ENCODE measurements at places on chromosomes 3 and 15.
A peak's percentile ranks its signal among the peaks of the same experiment; 100 is the strongest.

- no peak for DNase-seq
Observed at GRCh38 chr3:17078926-17079465, 194.2 kb downstream of the PLCL2 start.

GRCh38 chr3:50126287-50127211, 28.6 kb upstream of the SEMA3F start:
- peak; percentile 62 for DNase-seq

GRCh38 chr15:60340207-60340921, 57.4 kb downstream of the ANXA2 start:
- DNase-seq, result no peak

DNA sequence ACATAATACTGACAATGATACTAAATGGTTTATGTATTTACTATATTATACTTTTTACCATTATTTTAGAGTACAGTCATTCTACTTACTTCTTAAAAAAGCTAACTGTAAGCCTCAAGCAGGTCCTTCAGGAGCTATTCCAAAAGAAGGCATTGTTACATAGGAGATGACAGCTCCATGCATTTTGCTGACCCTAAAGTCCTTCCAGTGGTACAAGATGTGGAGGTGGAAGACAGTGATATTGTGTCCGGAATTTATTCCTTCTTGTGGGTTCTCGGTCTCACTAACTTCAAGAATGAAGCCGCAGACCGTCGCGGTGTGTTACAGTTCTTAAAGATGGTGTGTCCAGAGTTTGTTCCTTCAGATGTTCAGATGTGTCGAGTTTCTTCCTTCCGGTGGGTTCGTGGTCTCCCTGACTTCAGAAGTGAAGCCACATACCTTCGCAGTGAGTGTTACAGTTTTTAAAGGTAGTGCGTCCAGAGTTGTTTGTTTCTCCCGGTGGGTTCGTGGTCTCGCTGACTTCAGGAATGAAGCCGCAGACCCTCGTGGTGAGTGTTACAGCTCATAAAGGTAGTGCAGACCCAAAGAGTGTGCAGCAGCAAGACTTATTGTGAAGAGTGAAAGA, 20.9 kb downstream of the AVEN start:
- DNase-seq, result no peak

- DNase-seq, result peak; percentile 64
Observed at GRCh38 chr3:177703788-177704187, 506.5 kb upstream of the TBL1XR1 start.

- no peak for DNase-seq
Observed at GRCh38 chr3:12246497-12247163, 42.2 kb upstream of the PPARG start.

- no peak for DNase-seq
Observed at GRCh38 chr3:179174316-179174715, 26.2 kb downstream of the PIK3CA start.

- DNase-seq, result no peak
Observed at GRCh38 chr3:19439944-19440343, 291.6 kb downstream of the KCNH8 start.

- DNase-seq, result peak; percentile 87
Observed at GRCh38 chr15:76199106-76200082, 111.9 kb downstream of the ETFA start.

DNA sequence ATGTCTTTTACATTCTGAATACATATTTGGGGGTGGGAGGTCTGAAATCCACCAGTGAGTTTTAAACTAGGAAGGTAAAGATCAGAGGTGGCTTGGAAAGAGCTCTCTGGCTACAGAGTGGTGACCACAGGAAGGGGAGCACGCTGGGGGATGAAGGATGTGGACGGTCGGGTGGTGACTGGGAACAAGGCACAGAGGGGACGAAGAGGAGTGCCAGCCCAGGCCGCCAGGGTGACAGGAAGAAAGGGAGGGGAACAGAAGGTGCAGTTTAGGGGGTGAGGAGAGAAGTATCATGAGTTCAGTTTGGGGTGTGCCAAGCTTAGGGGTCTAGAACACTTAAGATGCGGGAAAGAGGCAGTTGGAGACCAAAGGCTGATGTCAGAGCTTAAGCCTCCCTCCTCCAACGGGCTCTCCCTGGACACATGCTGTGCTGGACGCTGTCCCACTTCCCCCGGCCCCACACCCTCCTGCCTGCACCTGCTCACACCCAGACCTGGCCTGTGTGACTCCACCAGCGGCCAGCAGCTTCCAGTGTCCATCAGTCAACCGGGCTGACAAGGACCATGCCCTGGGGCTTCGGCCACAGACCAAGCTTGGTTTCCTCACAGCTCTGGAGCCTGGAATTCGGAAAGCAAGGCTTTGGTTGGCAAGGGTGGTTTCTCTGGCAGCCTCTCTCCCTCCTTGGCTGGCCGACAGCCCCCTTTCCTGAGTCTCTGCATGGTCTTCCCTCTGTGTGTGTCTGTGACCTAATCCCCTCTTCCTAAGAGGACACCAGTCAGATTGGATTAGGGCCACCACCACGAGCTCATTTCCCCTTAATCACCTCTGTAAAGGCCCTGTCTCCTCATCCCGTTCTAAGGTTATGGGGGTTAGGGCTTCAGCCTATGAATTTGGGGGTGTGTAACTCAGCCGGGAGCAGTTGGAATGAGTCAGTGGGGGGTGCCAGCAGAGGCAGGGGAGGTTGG, 120.4 kb upstream of the IQSEC1 start:
- peak; percentile 82 for DNase-seq

GRCh38 chr3:28940530-28940929, 340.3 kb upstream of the RBMS3 start:
- DNase-seq, result peak; percentile 87

- DNase-seq, result no peak
Observed at GRCh38 chr3:13473020-13473419, 7.1 kb upstream of the HDAC11 start.

GRCh38 chr3:23662079-23662617, 143.6 kb upstream of the UBE2E1 start:
- DNase-seq, result peak; percentile 54

- peak; percentile 24 for DNase-seq
Observed at GRCh38 chr3:98827221-98827920, 64.2 kb downstream of the ST3GAL6 start.

- DNase-seq, result no peak
Observed at GRCh38 chr3:52200981-52201679, 3.2 kb downstream of the ALAS1 start.

- peak; percentile 42 for DNase-seq
Observed at GRCh38 chr15:43383070-43383469, 12.2 kb downstream of the TUBGCP4 start.

DNA sequence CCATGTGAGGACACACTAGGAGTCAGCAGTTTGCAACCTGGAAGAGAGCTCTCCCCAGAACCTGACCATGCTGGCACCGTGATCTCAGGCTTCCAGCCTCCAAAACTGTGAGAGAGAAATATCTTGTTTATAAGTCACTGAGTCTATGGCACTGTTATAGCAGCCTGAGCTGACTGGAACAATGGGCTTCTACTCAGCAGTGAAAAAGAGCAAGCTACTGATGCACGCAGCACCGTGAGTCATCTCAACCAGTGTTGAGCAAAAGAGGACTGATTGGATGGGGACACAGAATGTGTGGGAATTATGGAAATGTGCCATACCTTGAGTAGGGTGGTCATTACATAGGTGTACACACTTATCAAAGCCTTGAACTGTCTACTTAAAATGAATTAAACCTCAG, 230.4 kb downstream of the PLCL2 start:
- DNase-seq, result peak; percentile 22

- DNase-seq, result no peak
Observed at GRCh38 chr15:66921319-66921915, 144.0 kb upstream of the SMAD3 start.

- no peak for DNase-seq
Observed at GRCh38 chr15:68433551-68433950, 1.6 kb upstream of the ITGA11 start.

GRCh38 chr3:188060840-188061544, 93.0 kb upstream of the LPP start:
- DNase-seq, result peak; percentile 95

DNA sequence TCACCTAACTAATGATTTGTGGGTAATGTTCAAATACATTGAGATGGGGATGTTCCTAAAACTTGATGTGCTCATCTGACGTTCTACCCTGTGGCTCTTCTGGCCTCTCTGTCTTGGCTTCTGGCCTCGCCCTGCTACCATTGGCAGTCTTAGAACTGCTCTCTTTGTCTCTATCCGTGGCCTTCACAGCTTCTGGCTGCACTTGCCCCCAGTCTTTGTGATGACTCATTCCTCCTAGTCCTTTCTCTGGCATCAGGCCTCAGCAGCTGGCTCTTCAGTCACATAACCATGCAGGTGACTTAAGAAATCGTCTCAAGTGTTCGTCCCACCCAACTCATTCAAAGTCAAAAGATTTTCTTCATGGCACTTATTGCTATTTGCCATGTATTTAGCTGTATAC, 188.1 kb downstream of the BBX start:
- peak; percentile 55 for DNase-seq

DNA sequence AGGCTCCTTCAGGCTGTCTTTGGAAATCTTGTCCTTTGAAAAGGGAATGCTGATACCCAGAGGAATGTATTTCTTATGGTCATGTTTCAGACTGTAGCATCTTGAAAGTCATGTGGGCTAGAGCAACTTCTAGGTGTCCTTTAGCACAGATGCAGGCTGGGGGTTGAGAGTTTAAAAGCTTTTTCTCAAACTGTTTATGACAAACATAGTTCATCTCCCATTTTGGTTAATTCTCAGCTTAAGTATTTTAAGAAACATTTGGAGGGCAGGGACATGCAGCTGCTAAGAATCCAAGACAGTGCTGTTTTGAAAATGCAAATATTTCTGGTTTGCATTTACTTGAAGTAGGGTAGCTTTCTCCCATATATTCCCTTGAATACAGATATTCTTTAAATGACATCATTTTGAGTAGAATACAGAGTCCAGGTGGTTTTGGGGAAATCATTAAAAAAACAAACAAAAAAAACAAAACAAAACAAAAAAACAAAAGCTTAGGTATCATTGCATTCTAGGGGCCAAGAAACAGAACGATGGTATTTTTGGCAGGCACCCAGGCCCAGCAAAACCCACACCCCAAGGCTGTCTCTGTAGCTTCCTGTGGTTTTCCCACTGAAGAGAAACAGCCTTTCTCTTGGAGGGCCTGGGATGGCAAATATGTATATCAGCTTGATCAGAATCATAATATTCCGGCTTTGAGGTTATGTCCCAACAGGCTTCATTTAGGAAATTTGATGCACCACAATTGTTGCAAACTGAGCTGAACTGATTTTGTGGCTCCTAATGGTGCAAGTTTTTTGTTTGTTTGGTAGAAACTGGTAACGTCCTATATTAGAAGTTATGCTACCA, 120.0 kb downstream of the ATG7 start:
- DNase-seq, result peak; percentile 79

- DNase-seq, result no peak
Observed at GRCh38 chr3:141201122-141201521, 30.5 kb upstream of the PXYLP1 start.

GRCh38 chr3:159945930-159946329, 42.7 kb upstream of the IL12A start:
- no peak for DNase-seq

GRCh38 chr3:46542801-46543201, 23.3 kb downstream of the LRRC2 start:
- DNase-seq, result peak; percentile 77

DNA sequence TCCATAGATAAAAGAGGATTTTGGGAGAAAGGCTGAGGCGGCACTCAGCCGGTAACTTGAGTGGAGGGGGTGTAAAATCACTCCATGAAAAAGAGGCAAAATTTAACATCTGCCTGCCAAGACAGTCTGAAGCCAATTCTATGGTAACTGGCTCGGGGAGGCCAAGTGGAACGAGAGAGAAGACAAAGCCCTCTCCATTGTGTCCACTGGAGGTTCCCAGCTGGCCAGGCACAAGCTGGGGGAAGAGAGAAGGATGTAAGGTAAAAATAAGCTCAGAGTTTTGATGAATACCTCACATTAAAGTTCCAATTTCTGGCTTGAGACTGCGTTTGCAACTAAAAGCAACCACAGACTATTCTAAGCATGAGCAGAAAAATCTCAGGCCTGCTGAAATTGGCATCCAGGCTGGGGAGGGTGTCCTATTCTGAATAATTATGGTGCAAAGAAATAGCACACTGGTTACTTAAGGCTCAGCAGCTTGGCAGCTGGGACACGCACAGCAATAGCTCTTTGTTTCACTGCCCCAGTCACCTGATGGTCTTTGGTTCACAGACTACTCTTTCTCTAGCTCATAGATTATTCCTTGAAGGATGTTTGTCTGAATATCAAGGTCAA, 48.8 kb downstream of the CHRD start:
- DNase-seq, result no peak

DNA sequence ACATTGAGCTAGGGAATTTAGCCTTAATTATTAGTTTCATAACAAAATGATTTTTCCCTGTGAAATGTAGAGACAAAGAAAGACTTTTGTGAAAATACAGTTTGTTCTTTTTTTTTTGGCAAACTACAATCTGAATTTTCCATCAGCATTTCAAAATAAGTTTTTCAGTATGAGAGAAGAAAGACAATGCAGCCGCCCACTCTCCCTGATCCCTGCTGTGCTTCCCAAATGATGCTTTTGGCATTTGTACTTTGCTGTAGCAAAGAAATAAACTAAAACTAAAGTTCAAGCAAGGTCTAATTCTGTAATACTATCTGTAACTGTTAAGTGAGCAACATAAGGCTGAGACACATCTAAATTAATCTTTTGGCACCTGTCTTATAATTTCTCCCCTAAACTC, 782.2 kb downstream of the VGLL3 start:
- DNase-seq, result no peak

- DNase-seq, result no peak
Observed at GRCh38 chr3:46918634-46919033, 41.1 kb downstream of the PTH1R start.

DNA sequence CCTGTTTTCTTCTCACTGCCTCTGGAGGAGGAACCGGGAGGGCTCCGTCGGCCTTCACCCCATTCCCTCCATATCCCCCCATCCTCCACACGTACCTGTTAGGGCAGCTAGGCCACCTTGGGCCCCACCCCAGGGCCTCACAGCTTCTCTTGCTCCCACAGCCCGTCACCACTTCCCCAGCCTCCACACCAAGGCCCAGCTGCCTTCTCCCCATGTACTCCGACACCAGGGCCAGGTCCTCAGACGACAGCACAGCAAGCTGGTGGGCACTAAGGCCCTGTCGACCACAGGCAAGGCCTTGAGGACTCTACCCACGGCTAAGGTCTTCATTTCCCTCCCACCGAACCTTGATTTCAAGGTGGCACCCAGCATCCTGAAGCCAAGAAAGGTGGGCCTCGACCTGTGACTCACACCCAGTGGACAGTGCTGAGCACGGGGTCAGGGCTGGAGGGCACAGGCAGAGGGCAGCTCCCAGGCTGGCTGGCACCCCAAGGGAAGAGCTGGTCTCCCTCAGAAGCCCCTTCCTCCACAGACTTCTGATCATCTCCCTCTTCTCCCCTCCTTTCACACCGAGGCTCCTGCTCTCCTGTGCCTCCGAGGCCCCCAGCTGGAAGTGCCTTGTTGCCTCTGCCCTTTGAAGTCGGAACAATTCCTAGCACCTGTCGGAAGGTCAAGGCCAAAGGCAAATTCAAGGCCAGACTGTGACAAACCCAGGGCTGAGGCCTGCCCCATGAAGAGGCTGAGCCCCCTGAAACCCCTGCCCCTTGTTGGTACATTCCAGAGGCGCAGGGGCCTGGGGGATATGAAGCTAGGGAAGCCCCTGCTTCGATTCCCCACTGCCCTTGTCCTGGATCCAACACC, 9.1 kb downstream of the RPUSD3 start:
- DNase-seq, result no peak

GRCh38 chr3:182389071-182389815, 404.1 kb upstream of the ATP11B start:
- DNase-seq, result peak; percentile 73

Data from M059J (cell line).